ENCODE measurements at places on chromosomes 3 and 15. TPM values are rescaled to one million over a fixed set of nuclear protein-coding genes. Genes with fewer than 3 reads are reported as not detected.

CLRN1 gene
- not detected for total RNA-seq

DNA sequence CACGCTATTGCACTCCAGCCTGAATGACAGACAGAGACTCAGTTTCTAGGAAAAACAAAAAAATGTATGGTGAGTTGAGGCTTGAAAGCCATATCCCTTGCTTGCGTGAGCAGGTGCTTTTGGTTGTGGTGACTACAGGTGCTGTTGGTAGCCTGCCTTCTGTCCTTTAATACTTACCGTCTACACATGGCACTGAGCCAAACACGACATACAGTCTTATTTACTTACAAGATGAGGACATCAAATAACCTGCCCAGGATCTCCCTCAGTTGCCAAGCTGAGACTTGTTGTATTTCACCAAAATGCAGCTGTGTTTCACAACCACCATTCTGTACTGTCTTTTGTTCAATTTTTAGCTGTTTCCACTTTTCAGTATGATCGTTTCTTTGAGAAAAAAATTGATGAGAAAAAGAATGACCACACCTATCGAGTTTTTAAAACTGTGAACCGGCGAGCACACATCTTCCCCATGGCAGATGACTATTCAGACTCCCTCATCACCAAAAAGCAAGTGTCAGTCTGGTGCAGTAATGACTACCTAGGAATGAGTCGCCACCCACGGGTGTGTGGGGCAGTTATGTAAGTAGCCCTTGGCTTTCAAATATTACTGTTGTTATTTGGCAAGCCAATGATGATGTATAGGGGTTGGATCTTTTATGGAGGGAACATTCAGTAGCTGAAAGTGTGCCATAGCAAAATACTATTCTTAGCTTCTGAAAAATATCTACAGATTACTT, 6.5 kb downstream of the ALAS1 start:
- no peak for DNase-seq

DNA sequence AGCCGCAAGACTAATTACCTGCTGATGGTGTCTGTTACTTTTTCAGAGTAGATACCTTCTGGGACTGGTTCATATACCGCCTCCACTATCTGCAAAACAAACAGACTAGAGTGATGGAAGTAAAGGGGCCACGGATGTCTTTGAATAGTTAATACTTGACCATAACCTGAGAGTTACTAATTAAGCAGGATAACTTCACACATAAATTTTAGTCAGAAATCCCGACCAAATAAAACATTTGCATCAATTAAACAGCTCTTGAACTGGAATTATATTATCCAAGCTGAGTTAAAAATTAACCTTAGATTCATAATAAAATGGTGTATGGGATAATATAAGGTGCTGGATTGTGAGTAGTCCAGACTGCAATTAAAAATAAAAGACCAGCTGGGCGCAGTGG, 167.7 kb downstream of the NEK10 start:
- DNase-seq = peak; percentile 89

DNA sequence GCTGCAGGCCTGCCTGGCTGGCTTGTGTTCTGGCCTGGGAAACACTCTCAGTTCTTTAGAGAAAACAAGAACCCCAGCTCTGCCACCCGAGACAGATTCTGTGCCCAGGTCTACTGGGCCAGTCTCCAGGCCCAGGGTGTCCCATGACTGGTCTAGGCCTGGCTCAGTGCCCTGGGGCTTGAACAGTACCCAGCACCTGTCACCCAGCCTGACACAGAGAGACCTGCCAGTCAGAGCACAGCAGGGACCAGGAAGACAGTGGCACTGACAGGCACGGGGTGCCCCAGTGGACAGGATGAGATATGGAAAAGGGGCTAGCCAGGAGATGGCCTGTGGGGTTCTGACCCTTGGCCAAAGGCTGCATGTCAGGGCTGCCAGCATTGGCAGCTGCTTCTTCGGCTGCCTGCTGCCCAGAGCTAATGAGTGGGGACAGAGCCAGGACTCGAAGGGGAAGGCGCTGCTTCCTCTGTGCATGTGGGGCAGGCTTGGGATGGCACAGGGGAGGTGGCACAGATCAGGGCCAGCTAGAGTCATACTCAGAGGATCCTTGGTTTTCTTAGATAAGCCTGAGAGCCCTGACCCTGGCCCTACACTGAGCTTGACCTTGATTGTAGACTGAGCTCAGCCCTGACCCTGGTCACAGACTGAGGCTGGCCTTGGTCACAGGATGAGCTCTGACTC, 15.1 kb downstream of the CCDC33 start:
- no peak for DNase-seq

- no peak for DNase-seq
Measured at GRCh38 chr15:97576929-97577645, 383.4 kb upstream of the ARRDC4 start.

DNA sequence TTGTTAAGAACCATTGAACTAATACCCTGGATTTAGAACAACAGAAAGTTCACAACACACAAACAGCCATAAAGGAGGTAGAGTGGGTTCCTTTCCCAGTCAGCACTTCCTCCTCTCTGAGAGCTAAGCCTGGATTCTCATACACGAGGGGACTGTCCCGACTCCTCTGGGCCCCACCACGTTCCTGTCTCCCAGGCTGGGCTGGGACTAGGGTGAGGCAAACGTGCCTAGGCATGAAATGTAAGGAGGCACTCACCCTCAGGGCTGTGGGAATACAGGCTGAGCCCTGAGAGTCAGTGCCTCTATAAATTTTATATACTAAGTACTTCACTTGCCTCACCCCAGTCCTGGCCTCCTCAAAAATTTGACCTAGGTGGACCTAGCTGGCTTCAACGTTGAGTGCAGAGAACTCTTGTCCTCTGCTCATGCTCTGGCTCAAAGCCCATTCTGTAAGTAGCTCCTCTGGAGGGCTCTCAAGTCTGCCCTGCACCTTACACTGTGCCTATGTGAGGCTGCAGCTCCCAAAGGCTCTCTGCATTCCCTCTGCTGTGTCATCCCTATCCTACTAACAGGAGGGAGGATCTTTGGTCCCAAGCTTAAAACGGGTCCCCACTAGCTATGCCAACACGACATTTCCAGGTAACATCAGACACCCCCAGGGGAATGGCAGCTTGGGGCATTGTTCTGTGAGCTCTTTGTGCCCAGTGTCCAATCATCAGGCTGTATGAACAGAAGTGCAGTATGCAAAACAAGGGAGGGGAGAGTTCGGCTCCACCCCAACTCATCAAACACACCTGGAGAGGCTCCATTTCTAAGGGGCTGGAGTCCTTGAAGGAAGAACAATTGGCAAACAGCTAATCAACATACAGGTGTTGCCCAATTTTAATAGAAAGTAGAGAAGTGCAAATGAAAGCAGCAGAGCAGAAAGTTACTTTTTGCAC, 233.2 kb downstream of the RPLP1 start:
- DNase-seq = no peak

Data from renal cortical epithelial cell (primary cell).